ENCODE measurements at places on chromosomes 2 and 18.

DNA sequence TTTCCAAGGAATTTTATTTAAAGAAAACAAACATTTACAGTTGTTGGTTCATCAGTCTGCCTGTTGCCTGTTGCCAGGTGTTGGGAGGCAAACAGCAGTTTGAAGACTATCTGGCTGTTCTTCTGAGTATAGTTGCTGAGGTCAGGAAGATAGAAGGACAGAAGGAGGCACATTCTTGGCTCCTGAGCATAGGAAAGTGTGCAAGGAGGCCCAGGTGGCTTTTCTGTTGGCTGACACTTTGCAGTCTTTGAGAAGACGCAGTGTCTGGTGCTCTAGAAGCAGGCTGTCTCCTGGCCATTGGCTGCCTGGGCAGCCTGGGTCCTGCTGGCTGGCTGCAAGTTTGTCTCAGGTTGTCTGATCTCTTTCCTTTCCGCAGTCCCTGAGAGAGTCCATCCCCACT, 36.4 kb downstream of the TMEM17 start:
- DNase-seq: no peak

DNA sequence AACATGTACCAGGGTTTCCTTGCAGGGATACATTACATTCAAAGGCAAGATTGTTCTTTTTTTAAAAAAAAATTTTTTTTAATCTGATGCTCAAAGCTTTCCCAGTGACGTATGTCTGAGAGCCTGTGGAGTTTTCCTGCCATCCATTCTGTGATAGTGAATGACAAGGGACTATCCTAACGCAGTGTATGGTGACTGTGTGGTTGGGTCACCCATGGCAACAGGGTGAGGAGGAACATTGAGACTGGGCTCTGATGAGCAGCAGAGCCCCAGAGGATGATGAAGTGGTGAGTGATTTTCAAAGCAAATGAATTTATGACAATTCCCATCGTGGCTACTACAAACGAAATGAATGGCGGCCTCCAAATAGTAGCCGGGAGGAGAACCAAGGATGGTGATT, 28.6 kb upstream of the CTAGE1 start:
- no peak for DNase-seq

DNA sequence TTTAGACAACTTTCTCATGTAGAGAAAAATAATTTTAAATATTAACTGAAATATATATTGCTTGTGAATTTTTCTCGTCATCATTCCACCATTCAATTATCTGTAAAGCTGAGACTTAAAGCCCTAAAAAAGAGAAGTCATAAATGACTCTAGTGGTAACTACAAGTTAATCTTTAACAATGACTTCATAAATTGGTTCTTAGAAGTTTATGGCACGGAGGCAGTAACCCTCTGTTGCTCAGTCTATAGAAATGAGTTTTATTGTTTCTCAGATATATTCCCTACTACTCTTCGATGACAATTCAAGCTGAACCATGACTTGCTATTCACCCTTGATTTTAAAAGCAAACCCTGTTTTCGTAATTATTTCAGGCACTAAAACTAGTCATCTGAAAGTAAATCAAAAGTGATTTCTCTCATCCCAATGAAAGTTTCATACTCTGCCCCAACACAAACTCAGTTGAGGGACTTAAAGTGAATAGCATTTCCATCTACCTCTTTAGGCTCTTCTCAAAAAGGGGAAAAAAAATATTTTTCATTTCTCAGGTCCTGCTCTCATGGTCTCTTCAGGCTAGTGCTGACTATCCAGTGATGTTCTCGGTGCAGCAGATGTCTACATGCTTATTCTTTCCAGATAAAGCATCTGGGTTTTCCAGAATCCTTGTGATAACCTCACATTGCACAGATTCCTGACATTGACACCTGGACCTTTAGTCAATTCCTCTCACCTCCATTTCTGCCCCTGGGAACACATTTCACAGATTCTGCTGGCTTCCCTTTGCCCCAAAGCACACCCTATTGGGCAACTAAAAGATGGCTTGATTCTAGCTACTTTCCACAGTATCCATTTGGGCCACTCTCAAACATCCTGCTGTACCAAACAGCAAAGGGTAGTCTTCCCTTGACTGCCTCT, 207.8 kb upstream of the LRATD1 start:
- DNase-seq: no peak

DNA sequence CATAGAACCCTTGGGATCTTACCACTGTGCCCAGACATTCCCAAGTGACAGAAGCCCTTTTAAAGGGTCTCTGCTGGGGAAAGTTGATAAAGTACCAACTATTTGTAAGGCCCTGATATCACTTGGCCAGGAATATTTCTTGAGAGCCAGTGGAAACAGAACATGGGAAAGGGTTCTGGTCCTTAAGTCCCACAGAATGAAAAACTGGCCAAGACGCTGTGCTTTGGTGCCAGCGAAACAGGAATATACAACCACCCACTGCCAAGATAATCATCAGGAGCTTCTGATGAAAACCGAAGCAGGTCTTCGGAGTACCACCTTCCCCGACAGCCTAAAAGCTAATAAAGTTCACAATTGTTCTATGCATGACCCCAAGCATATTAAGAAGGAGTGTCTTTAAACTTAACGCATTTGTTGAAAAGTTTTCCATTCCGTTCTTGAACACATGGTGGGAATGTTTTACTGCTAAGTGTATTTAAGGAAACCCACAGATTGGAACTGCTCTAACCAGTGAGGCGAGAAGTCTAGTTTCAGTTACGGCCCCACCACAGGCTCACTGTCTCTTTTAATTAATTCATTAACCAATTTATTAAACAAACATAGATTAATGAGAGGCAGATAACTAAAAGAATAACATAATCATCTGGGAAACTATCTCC, 152.6 kb downstream of the ANKRD44 start:
- no peak for DNase-seq

DNA sequence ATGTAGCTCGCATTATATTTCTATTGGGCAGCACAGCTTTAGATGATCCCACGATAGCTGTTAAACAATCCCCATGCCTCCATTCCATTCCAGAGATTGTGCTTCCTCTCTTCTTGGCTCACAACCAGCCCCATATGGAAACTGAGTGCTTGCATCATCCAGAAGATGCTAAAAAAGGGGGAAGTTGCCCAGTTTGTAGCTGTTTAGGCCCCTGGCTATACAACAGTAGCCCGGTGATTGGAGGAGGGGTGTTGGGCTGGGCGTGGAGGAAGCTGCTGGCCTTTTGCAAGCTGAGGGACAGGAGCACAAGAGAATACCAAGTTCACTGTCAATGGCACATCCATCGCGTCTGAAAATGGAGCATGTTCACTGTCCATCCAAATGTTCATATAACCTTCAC, 360.2 kb downstream of the ALK start:
- DNase-seq: no peak

DNA sequence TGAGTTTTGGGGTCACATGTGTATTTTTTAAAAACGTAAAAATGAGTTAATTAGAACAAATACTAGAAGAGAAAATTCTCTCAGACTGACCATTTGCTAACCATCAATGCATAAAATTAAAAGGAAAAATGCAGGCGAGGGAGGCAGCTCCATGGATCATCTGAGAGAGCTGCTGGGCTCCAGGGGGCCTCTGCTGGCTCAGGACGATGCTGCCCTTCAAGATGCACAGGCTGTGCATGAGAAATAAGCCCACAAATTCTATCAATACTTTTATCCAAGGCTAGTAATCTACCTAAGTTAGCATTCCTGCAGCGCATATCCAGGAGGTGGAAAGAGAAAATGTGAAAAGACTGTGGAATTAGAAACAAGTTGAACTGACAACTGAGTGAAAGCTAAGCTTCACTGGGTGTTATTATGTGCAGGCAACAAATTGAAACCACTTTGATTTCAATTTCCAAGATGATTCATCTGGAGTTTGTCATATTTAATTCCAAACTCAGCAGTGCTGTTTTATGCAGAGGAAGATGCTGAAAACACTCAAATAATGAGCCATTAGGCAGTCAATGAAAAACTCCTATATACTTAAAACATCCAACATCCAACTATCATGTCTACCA, 261.1 kb downstream of the NBAS start:
- DNase-seq: no peak

- DNase-seq: no peak
Measured at GRCh38 chr2:49928551-49928950, 774.2 kb upstream of the FSHR start.

GRCh38 chr2:40406485-40407289, 45.2 kb downstream of the SLC8A1 start:
- no peak for DNase-seq

DNA sequence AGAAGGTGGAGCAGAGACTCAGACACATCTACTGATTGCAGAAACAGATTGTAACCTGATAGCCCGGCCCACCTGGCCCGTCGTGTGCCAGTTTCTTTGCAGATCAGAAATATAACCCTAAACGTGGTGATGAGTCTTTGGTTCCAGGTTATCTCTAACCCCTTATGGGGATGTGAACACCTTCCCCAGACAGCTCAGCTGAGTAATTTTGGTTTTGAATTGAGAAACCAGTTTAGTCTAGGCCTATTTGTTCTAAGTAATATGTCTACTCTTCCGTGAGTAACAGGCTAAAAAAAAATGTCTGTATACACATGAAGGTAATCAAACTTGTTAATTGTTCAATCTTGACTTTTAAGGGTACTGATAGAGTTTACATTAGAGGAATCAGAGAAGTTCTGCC, 35.7 kb downstream of the RASGRP3 start:
- no peak for DNase-seq

DNA sequence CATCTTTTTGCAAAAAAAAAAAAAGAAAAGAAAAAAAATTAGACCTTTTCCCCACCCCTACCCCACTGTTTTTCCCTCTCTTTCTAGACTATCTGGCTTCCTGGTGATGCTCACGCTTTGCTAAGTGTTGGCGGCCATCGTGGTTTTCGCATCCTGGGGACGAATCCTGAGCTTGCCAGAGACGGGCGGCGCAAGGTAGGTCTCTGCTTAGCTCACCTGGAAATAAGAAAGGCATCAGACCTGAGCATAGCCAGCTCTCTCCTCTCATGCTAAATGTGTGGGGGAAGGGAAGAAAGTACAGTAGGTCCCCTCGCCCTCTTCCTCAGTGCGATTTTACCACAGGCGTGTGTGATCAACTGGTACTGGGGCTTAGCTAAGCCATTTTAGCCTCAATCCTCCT, 90.5 kb downstream of the KLHL29 start:
- DNase-seq: no peak

- DNase-seq: no peak
Measured at GRCh38 chr2:238320648-238321281, 447 bp downstream of the TRAF3IP1 start.

- no peak for DNase-seq
Measured at GRCh38 chr18:46278481-46279465, 174.6 kb downstream of the HAUS1 start.

DNA sequence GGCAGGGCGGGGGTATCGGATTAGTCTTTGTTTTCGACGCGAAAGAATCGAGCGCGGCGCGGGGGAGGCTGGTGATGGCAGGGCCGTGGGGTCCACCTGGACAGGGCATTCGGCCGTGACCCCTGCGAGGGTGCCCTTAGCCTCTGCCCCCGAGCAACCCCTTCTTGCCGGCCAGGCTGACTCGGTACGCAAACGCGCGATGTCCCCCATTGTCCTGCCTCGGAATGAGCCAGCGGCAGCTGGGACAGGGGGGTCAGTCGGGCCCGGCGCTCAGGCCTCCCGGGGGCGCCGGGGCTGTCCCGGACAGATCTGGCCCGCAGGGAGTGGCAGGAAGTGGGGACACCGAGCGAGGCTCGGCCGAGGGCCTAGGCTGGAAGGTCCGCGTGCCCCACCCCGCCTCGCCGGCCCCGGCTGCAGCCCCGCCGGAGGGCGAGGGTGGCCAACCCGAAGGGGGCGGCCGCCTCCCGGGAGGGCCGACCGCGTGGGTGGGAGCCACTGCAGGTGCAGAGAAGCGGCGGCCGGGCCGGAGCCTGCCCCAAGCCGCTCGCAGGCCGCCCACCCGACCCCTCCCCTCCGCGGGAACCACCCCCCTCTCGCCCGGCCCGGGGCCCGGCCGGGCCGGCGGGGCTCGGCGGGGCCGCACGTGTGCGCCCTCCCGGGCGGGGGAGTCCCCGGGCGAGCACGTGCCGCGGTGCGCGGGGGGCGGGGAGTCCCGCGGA, at the start of gene TET3:
TSS of gene TET3 (plus strand) at position 708 of the 719 bp plus-strand sequence. CDS start 1,494 bp downstream, outside the sequence.
- DNase-seq: no peak

DNA sequence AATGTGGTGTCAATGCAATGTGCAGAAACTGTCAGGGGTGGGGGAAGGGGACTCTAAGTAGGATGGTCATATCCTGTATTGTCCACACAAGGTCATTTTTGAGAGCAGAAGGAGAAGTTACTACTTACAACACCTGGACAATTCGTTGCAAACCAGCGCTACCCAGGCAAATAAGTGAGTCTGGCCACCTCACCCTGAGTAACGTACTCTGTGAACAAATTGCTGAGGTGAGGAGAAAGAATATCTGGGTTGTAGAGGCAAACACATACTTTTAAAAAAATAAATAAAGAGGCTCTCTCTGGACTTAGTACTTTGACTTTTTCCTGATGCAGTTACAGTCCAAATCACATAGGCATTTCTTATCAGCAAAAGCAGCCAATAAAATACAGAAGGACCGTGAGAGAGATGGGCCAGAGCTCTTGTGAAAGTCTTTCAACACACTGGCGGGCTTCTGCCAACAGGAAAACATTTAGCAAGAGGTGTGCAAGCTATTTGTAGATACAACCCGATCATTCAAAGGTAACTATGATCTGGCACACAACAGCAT, 268.2 kb upstream of the ID2 start:
- DNase-seq: no peak

DNA sequence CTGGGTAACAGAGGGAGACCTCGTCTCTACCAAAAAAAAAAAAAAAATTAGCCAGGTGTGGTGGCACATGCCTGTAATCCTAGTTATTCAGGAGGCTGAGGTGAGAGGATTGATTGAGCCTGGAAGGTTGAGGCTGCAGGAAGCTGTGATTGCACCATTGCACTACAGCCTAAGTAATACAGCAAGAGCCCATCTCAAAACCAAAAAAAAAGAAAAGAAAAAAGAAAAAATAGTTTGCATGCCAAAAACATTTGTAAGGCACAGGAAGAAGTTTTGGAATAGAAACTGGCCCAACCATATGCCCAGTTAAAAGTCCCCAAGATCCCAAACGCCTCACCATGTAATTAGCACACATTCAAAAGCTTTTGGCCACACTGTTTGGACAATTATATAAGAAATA, 13.4 kb upstream of the ACOXL start:
- no peak for DNase-seq

- DNase-seq: no peak
Measured at GRCh38 chr2:218002845-218003180, at the start of gene TNS1. TNS1 (minus strand) TSS chr2:218002995; CDS start chr2:218002872, 123 bp downstream.

GRCh38 chr2:99775585-99775984, 285.8 kb upstream of the REV1 start:
- DNase-seq: no peak

- DNase-seq: no peak
Measured at GRCh38 chr2:209790066-209790728, 18.6 kb downstream of the UNC80 start.

DNA sequence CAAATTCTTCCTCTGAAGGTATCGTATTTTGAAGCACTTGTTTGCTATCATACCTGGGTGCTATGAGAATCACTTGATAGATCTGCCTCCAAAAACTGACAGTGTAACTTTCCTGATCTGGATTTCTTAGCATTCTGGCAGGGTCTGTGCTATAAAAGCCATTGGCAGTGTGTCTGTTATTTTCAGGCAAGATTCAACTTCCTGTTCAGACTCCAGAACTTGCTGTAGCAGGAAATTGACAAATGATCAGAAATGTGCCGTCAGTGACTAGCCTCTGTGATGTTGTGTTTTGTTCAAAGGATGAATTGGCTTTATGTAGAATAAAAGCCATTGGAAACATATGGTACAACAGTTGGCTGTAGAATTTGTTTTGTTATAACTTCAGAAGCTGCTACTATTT, 273.3 kb downstream of the PTPRM start:
- peak; percentile 10 for DNase-seq

Data from KG1 (cell line).